ENCODE measurements at places on chromosomes 11 and 22.
A peak's percentile ranks its signal among the peaks of the same experiment; 100 is the strongest.

DNA sequence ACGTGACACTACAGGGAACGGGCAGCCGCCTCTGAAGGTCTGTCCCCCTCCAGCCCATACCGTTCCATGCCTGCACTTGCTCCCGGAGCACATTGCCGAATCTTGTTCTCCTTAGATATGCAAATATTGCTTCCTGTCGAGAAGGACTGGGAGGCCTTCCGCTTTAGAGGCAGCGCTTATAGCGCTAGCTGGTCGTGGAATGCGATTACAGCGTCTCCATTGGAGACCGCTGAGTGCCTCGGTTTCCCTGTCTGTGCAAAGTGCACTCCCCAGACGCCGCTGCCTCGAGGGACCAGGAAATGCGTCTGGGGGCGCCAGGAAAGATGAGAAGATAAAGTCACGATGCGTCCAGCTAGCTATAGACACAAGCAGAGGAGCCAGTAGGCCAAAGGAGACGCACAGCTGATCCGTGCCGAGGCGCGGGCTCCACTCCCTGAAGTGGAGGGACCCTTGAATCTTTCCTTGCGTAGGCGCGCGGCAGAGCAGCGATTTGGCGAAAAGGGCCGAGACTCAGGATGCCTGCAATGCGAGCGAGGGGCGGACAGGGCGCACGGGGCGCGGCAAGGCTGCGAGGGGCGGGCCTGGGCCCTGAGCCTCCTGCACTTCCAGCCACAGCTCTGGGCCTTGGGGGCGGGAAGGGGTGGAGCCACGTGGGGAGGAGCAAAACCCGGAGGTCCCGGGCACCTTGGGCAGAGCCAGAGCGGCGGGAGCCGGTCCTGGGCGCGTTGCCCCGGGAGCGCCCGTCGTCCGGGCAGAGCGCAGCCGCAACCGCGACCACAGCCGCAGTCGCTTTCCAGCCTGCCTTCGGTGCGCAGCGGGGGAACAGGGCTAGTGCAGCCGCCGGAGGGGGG is at the start of gene RASSF10:
Gene RASSF10 (plus strand): TSS at position 692 of the 851 bp plus-strand sequence. CDS start 261 bp downstream, outside the sequence.
- DNase-seq: no peak

GRCh38 chr22:19943082-19944026 is 1.7 kb upstream of the TXNRD2 start:
- peak; percentile 55 for DNase-seq

- DNase-seq: no peak
These were observed 69.3 kb upstream of the CLTCL1 start for GRCh38 chr22:19360862-19361261.

DNA sequence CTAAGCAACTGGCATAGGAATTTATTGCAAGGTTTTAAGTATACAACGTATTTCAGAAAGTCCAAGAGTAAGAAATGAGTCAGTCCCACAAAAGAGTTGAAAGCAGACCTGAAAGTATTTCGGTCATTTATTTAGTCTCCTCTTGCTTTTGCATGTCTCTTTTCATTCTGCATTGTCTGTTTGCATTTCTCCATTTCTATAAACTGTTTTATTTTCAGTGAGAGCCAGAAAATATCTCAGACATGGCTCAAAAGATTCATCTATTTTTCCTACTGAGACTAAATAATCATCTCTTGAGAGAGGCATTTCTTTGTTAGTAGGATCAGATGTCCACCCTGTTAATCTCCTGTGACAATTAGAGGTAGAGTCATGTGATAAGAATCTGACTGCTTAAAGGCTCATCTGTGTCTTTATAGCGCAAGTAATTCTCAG is 219.1 kb upstream of the CCDC179 start:
- DNase-seq: no peak

GRCh38 chr11:119100246-119100970 is 1.2 kb downstream of the DPAGT1 start:
- peak; percentile 35 for DNase-seq

- DNase-seq: no peak
These were observed 138.9 kb downstream of the NELL1 start for GRCh38 chr11:20808328-20808727.

GRCh38 chr11:99370549-99371216 is 349.9 kb downstream of the CNTN5 start:
- DNase-seq: no peak

GRCh38 chr22:22955276-22955798 is 67.7 kb downstream of the IGLL5 start:
- DNase-seq: no peak

GRCh38 chr22:40377931-40378330 is 7.5 kb downstream of the SGSM3 start:
- DNase-seq: no peak

DNA sequence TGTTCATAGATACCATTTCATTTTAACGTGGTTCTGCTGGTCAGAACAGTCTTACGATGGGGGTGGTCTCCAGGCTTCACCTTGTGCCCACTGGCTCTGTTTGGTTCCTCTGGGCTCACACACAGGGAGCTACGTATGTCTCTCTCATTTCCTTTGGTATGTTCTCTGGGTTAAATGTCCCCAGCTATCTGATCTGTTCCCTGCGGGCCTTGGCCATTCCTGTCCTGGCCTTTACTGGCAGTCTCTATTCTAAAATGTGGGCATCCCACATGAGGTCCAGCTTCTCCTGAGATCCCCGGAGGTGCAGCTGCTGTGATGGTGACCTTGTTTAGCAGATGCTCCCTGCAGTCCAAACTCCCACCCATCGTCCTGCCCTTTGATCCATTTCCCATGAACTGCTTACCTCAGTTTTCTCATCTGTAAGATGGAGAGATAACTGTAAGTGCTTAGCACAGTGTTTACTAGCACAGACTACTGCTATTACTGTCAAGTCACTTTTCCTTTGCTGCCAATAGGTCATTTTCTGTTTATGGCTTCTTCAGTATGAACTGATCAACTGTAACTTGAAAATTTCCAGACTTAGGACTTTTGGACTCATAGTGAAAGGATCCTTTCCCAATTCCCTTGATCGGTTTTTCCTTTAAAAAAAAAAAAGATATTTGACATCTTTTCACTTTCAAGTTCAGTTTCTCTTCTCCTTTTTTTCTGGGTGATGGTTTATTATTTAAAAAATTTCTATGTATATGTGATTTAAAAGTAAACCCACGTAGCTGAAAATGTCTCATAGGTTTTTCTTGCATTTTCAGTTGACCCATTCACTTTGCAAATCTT is 92.9 kb downstream of the PTPRJ start:
- DNase-seq: no peak

DNA sequence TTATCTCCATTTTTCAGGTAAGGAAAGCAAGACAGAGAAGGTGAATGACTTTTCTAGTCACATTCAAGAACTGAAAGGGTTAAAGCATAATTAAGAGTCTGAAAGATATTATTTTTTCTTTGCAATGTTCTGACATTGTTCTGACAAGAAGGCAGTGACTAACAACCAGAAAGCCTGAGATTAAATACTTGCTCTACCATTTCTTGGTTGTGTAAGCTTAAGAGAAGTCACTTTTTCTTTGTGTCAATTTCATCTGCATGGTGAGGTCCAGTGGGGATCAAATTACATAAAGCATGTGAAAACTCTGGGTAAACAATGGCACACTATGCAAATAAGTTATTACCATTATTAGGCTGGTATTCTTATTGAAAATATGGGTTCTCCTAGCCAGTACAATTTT is 73.7 kb downstream of the PHF21A start:
- no peak for DNase-seq

DNA sequence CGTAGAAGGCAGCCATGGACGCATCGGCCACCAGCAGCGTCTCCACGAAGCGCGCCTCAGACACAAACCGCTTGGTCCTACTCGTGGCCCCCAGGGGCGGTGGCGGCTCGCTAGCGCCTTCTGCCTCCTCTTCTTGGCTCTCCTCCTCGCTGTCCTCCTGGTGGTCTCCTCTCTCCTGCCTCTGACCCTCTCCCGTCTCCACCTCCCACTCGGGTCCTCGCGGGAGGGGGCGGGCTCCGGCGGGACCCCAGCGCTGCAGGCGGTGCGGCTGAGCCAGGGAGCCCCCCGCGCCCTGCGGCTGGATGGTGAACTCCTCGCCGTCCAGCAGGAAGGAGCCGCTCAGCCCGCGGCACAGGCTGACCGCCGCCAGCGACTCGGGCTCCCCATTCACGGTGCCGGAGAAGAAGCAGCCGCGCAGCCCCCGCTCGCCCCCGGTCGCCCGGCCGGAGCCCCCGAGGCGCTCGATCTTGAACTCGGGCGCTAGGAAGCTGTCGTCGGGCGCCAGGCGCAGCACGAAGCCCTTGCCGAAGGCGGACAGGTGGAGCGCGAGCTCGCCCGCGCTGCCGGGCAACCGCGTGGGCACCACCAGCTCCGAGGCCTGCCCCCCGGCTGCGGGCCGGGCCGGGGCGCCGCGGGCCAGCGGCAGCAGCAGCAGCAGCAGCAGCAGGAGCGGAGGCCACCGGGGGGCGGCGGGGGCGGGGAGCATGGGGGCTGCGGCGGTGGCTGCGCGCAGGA is 661 bp downstream of the ADAMTS8 start:
- DNase-seq: no peak

DNA sequence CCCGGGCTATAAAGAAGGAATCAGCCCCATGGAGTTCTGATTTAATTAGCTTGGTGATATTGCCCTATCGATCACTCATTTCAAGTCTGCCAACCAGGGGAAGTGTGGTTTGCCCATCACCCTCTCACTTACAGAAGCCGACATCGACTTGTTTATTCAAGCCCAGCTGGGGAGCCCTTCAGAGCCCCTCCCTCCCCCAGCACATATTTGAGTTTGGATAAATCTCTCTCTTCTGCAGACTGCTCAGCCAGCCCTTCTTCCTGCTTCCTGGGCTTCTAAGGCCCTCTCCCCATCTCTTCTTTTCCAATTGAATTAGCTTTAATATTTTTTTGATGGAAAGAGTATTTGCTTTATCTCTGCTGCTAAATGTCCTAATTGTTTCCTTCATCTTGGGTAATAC is 299.0 kb downstream of the MIAT start:
- DNase-seq: no peak

DNA sequence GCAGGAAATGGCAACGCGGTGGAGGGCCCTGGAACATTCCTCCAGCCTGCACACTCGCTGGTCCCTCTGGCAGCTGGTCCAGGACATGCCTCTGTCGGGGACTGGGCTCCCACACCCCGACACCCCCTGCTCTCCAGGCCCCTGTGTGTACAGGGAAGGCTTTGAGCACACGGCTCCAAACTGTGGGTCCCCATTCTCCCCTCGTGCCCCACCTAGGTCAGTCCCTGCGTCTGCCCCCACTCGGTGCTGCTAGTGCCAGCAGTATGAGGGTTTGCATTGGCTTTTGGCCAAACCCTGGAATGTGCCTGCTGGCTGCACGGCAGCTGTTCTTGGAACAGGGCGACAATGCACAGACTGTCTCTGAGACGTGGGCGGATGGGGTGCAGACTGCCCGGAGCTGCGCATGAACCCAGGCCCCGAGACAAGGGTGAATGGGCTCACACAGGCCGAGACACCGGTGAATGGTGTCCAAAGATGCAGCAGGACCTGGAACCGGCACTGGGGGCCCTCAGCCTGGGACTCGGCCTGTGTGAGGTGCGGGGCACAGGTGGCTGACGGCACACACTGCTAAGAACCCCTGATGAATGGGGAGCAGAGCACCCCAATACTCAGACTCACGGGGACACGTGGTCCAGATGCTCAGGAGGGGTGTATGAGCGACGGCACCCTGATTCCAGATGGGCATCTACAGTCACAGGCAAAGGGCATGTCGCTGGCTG is 7.5 kb upstream of the SYT8 start:
- DNase-seq: no peak

GRCh38 chr11:18853086-18853720 is 61.6 kb upstream of the PTPN5 start:
- DNase-seq: peak; percentile 26

GRCh38 chr11:3836903-3837302 is 3.9 kb downstream of the RHOG start:
- peak; percentile 62 for DNase-seq

DNA sequence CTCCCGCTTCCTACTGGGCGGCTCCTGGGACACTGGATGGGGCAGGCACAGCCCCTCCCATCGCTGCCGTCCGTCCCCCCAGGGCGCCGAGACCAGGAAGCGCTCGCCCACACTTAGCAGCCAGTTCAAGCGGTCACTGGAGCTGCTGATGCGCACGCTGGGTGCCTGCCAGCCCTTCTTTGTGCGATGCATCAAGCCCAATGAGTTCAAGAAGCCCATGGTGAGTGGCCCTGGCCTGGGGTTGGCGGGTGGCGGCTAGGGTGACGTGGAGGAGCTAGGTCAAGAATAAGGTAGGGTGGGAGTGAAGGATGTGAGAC is 44.6 kb downstream of the MYO7A start:
- no peak for DNase-seq

DNA sequence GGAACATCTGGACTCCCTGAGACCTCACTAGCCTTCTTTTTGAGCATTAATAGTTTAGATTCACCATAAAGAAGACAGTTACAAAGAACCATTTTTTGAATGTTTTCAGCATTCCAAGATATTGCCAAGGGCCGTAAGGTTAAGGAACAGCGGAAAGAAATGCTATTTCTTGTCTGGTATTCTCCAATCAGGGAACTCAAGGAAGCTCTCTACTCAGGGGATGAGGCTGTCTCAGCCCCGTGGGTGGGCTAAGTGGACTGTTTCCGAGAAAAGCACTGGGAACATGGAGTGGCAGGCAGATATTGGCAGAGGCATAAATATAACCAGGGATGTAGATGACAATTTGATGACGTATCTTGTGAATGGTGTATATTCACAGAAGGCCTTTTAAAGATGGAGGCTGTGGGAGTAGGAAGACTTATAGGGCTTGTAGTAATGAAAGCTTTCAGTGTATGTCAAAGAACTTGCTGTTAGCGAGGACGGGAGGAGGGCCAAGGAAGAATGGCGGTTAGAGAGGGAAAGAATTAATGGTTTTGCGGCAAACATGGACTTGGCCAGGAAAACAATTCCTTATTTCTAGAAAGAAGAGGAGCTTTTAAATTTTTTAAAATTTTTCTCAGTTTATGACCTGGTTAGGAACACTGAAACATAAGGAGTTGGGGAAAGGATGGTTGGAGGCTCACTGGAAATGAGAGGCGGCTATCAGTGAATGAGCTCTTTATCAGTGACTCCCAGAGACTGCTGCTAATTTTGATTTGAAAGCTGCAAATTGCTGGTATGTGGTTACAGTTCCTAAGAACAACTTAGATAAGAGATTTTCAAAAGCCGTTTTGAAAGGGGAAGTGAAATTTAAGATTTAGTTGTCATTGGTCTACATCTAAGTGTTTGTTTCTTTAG is 64.6 kb downstream of the ST3GAL4 start:
- DNase-seq: peak; percentile 31

All from AML-193 (cell line).